DMS153 (cell line): ENCODE measurements at places on chromosomes 1 and 21.

GRCh38 chr1:6914706-6915105 lies 129.5 kb downstream of the CAMTA1 start:
- DNase-seq: no peak

GRCh38 chr1:13901597-13901996 lies 201.6 kb downstream of the PRDM2 start:
- peak; percentile 48 for DNase-seq

- DNase-seq: no peak
These were observed 140.5 kb downstream of the CLEC20A start for GRCh38 chr1:178356299-178356698.

DNA sequence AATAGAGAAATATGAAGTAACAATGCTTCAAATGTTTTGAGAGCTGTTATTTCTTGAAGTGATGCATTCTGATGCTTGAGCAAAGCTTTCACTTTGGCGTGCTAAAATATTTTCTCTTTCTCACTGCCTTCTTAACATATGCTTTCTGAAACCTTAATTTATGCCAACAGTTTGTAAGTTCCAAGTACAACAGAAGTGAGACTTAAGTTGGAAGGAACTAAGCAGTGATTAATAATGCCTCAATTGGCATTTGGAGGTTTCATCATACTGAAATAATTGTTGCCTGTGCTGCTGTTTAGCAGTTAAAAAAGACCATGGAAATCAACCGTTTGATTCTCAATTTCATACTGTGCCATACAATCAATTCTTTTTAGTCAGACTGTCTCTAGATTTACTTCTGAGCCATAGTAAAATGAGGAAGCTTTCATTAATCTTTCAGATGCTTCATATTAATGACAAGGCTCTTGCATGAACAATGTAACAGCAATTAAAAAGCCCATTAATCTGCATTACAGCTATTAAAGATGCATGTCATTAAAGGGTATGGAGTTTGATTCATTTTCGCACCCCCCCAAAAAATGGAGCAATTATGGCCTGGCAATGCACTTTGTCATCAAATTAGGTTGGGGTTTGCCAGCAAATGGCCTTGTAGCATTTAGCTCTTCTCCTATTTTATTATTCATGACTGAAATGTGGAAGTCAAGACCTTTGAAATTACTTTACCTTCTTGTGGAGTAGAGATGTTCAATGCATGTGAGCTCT lies 375.3 kb downstream of the USH2A start:
- no peak for DNase-seq

DNA sequence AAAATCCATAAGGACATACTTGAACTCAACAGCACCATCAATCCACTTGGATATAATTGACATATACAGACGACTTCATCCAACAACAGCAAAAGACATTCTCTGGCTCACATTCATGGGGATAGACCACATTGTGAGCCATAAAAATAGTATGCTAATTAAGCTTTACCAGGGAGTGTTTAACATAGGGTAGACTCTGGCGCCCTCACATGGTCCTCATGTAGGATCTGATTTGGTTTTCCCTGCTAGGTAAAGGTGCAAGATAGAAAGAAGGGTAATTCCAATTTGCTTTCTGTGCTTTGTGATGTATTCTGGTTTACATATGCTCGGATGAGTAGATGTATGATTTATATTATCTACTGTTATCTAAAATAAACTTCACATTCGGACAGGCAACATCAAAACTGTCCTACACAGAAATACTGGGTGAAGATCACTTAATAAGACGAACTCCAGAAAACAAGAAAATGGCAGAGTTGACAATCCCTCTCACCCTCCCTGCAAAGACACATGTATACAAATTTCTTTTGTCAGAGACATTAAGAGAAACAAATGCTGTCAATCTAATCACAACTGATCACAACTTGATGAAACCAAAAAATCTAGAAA lies 27.7 kb downstream of the CR1L start:
- DNase-seq: peak; percentile 74

DNA sequence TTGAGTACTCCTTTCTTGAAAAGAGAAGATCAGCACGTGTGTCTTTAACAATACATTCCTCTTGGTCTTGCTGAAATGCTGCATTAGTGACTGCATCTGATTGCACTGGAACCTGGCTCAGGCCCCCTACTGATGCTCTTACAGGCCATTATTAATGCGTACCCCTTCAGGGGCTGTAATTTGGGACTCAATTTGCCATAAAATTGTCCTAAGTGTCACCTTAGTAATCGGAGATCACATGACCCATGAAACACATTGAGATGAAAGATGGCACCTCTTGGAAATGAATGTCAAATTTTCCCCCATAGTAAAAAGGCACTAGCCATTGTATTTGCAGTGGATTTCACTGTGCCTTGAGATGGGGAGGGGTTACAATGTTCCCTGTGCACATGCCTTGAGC lies 563.3 kb downstream of the KIF26B start:
- no peak for DNase-seq

DNA sequence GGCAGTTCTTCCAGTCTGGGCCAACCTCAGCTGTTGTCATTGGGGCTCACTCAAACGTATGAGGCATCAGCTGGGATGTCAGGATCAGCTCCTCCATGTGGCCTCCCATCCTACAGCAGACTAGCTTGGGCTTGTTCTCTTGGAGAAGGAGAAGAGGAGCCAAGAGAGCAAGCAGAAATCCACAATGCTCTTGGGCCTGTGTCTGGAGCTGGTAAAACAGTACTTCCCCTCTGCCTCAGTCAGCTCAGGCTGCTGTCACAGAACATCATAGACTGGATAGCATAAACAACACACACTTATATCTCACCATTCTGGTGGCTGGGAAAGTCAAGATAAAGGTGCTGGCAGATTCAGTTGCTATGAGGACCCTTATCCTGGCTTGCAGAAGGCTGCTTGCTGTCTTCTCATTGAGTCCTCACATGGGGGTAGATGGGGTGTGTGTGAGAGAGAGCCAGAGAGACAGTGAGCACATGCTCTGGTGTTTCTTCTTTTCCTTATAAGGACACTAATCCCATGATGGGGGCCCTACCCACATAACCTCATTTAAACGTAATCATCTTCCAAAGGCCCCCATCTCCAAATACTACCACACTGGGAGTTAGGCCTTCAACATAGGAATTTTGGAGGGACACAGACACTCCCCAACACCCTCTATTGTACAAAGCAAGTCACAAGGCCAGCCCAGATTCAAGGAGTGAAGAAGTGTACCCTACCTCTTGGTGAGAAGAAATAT lies 16.3 kb upstream of the DNAJC6 start:
- DNase-seq: no peak

GRCh38 chr1:179002552-179003345 lies 22.9 kb upstream of the FAM20B start:
- no peak for DNase-seq
